ENCODE measurements at places on chromosomes 12 and 14.

GRCh38 chr12:41993283-41993682 is 151.4 kb downstream of the GXYLT1 start:
- DNase-seq: no peak

GRCh38 chr12:43004908-43005307 is 415.4 kb upstream of the PRICKLE1 start:
- DNase-seq: no peak

DNA sequence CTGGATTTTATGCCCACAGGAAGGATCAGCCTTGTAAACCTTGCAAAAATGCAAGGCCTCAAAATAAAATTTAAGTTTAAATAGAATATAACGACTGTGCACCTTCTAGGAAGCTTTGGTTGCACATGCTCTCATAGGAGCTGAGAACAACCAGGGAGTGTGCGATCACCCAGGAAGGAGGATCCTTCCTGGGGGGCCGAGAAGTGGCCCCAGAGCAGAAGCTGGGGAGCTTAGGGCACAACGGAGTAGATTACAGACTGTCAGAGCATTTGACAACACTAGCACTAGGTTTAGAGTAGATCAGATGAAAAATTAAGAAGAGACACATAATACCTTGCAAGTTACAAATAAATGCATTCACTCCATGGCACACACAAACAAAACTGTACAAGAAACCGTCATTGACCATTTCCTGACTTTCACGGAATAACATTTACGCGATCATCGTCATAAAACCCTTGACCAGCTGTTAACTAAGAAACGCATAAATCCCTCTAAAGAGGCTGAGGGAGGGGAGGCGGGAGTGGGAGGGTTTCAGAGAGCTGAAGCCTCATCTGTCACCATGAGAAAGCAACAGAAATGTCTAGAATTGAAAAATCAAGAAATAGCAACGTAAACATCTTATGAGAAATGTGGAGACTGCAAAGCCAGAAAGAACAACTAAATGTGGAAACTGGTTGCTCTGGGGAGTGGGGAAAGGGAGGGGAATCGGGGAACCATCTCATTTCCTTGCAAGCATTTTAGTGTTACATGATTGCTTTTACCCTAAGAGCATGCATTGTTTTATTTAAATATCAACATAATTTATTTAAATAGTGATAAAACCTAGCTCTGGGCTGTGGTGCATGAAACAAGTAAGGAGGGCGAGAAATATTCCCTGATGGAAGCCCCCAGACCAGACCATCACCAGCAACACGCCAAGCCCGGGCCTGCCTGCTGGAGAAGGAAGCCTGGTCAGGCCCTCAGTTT is 13.1 kb upstream of the CCDC85C start:
- no peak for DNase-seq

DNA sequence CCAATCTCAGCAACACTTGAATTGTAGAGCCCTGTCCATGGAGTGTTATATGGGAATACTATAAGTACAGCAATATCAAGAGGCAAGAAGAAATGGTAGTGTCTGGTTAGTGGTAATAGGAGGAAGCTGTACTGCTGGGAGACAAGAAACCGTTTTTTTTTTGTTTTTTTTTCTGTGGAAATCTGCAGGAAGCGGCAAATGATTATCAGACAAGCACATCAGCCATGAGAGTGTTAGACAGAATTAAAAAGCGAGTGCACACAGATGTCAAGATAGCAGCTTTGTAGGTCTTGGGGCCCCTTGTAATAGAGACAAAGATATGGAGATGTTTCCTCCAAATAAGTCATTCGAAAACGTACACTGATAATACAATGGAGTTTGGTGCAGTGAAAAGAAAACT is 6.7 kb downstream of the TESPA1 start:
- DNase-seq: no peak

DNA sequence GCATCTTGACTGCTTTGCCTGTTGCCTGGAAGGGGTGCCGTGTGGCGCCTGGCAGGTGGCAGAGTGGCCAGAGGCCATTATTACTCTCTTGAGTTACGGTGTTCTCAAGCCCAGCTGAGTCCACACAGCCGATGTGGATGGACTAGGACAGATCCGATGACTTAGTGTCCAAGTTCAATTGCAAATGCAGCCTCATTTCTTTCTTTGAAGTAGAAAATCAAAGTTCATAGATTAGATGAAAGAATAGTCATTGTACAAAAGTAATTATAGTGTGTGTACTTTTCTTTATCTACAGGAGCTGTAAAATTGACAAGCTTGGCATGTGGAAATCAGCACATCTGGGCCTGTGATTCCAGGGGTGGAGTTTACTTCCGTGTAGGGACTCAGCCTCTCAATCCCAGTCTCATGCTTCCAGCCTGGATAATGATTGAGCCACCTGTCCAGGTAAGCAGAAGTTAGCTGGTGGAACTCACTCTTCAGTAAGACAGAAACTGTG is 44.7 kb downstream of the ANKRD9 start:
- no peak for DNase-seq

- no peak for DNase-seq
Observed at GRCh38 chr14:78319887-78320635, 149.9 kb downstream of the NRXN3 start.

GRCh38 chr12:6158749-6159148 is 34.3 kb upstream of the VWF start:
- DNase-seq: no peak

DNA sequence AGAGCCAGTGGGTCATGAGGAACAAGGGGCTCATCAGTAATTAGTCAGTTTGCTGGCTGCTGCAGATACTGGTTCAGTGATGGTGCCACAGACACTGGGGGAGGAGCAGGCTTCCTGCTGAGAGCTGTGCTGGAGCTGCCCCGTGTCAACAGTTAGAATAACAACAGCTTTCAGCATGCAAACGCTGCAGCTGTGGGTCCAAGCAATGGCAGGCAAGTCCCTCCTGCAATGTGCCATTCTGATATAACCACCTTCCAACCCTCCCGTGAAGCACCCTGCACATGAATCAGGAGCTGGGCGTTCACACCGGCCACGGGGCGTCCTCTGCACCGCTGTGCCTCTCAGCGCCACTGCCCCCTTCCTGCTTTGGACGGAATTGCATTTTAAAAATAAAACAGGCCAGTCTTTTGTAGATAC is 258.4 kb upstream of the SFSWAP start:
- DNase-seq: no peak

DNA sequence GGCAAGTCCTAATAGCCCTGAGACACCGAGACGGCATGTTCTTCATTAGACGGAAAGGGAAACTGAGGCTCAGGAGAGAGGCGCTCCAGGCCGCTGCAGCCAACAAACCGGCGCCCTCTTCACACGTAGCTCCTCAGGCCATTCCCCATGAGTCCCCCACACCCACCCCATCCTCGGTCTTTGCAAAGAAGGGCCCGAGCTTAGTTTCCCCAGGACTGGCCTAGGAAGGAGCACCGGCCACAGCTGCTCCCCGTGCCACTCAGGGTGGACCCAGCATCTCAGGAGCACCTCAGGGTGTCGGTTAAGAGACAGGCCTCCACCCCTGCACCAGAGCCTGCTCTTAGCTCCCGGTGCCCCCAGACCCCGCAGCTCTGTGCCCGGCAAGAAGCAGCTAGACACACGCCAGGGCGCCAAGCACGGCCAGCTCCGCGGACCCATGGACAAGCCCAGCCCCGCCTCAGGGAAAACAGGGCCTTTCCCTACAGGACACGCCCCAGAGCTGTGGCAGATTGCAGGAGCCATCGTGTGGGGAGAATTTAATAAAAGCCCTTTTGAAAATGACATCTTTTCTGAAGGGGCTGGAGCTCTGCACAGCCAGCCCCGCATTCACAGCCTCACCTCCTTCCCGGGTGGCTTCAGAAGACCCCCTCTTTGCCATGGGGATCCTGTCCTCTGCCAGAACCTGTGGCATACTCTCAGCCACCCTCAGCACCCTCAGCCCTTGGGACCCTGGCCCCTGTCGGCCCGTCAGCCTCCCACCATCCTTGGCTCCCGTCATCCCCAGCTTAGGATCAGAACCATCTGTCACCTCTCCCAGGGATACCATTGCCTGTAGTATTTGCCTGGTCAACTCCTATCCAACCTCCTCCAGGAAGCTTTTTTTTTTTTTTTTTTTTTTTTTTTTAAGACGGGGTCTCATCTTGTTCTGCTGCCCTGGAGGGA is 59.7 kb downstream of the LGMN start:
- no peak for DNase-seq

DNA sequence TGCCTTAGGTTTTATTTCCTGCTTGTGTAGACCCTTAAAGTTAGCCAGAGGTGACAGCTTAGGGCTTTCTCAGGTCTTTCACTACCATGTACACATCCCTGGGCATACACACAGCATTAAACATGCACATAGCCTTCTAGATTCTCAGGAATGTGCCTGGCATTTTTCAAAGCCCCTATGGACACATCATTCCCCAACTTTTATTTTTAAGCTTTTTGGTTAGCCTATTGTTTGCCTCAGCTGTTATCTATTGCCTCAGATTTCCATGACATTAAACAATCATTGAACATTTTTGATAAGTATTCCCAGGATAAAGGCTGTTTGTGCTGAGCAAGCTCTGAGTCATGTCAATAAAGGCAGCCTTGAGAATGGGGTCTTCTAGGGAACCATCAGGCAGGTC is 15.1 kb upstream of the PPM1A start:
- no peak for DNase-seq

GRCh38 chr12:39227218-39227617 is 215.7 kb downstream of the KIF21A start:
- no peak for DNase-seq

DNA sequence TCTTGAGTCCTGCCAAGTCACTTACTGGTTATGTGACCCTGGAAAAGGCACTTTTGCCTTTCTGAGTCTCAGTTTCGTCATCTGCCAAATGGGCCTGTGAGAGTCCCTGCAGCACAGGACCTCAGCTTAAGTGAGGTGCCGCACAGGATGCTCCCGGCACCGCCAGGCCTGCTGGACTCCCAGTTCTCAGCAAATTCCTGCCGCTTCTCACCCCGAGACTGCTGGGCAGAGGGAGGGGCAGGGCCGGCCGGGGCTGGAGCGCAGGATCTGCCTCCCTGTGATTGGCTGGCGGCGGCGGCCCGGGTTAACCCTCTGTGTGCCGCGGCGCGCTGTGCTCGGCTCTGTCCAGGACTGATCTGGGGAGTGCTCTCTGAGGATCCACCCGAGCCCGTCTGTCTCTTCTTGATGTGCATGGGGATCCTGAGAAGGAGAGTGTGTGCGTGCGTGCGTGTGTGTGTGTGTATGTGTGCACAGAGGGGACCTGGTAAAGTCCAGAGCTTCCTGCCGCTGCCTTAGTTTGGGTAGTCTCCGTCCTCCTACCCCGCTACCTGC is 8.6 kb downstream of the SETD1B start:
- no peak for DNase-seq

DNA sequence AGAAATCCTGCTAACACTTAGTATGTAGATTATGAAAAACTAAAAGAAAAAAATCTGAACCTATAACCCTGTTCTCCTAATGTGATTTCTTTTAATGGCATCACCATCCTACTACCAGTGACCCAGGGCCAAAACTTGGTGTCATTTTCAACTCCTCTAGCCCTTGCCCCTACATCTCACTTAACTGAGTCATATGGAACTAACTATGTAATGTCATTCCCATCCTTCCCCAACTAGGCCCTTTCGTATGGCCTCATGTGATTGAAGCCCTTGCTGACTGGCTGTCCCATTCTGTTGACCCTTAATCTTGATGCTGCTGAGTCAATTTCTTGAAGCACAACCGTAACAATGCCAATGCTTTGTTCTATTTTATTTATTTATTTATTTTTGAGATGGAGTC is 7.6 kb downstream of the DMAC2L start:
- no peak for DNase-seq

GRCh38 chr14:74019408-74020137 is 424 bp downstream of the BBOF1 start:
- DNase-seq: no peak

DNA sequence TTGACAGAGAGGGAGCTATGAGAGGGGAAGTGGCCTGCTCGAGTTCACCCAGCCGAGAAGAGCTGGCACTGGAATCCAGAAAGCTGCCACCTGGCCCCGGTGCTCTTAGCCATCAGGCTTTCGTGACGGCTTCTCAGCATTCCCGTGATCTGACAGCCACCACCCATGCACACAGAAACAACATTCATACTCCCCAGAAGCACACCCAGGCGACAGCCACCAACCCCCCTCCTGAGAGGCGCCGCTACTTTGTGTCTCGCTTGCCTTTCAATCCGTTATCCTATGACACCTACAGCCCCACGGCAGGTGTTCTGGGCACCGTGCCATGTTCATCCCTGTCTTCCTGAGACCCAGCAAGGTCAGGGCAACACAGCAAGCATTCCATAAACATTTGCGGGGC is 31.4 kb downstream of the PSMC1 start:
- DNase-seq: no peak

DNA sequence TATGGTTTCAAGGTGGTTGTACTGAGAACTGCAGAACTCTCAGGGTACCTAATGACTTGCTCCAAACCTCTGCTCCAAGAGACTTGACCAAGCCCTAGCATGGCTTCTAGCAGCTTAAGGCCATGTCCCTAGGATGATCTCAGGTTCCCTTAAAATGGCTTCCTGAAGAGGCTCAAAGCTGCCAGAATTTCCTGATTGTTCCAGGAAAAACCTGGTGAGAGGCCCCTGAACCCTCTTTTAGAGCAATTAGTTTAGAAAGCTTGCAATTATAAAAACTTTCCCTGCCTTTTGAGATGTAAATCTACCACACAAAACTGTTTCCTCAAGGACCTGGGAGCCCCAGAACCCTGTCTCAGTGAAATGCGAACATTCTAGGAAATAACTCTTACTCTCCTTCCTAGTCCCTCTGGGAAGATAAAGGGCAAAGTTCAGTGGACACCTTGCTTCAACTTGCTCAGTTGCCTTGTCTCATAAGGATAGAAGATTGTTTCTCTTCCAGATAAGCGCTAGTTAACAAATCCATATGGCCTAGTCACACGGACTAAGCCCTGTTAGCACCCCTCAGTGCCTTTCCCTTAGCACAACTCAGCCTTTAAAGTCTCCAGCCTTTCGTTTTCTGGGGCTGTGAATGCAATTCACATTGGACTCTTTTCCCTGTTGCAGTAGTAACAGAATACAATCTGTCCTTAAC is 2.5 kb downstream of the CMAS start:
- DNase-seq: no peak

GRCh38 chr14:66884149-66884548 is 305.1 kb upstream of the GARIN2 start:
- DNase-seq: no peak

DNA sequence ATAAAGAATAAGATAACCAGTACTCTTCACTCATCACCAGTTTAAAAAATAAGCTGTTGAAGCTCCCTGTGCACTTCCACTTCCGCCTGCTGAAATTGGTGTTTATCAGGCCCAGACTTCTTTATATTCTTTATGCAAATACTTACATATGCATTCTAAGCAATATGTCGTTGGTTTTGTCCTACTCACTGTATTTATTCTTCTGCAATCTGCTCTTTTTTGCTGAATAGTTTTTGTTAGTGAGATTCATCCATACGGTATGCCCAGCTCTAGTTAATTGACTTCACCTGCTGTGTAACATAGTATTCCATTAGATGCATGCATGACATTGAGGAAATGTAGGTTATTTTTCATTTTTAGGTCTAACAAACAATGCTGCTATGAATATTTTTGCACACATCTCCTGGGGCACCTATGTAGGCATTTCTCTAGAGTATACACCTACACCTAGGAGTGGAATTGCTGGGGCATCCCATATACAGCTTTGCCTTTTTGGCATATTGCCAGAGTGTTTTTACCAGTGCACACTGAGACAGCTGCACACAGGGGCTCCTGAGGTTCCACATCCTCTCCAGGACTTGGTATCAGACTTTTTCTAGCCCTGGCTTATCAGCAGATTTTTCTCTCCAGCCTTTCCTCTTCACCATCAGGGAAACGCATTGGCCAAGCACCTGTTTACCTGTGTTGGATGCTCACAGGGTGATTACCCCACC is 1.0 kb upstream of the NRIP2 start:
- no peak for DNase-seq

All from stimulated activated CD8-positive, alpha-beta memory T cell treated with anti-CD3 and anti-CD28 coated beads, Interleukin-2, amount 100 ng/mL, for 1 hour (primary cell).